Naive thymus-derived CD8-positive, alpha-beta T cell (primary cell): ENCODE measurements at places on chromosomes 5 and 9. TPM values are rescaled to one million over a fixed set of nuclear protein-coding genes. Genes with fewer than 3 reads are reported as not detected.

DNA sequence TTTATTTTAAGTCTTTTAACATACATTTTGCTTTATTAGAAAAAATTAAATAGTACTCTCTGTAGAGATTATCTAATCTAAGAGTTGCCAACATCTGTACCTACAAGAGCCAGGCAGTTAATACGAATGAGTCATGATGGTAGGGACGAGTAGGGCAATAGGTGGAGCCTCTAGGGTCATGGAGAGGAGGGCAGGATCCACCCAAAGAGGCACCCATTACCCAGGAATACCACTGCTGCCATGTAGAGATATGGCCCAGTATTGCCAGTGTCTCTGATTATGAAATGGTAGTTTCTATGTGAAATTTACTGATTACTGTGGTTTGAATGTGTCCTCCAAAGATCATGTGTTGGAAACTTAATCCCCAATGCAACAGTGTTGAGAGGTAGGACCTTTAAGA, 170.4 kb downstream of the PIK3R1 start:
- H3K4me3 ChIP-seq = no peak overlapping the region
- no peaks in the 10 kb centered on the region for H3K27me3 ChIP-seq
- peaks cover 17% of the 10 kb centered on the region for H3K4me1 ChIP-seq
- DNase-seq = no peak
- H3K27ac ChIP-seq = no peak overlapping the region
- no peaks in the 10 kb centered on the region for H3K36me3 ChIP-seq

- no peaks in the 10 kb centered on the region for H3K4me1 ChIP-seq
- no peak for DNase-seq
- no peak overlapping the region for H3K4me3 ChIP-seq
- no peaks in the 10 kb centered on the region for H3K27me3 ChIP-seq
Observed at GRCh38 chr5:175829813-175830585, 41.4 kb upstream of the CPLX2 start.

GRCh38 chr5:132438917-132439316, 51.7 kb downstream of the IRF1 start:
- H3K27me3 ChIP-seq = no peaks in the 10 kb centered on the region
- H3K27ac ChIP-seq = peak overlapping the region; percentile 84
- H3K4me3 ChIP-seq = peak overlapping the region; percentile 7
- H3K36me3 ChIP-seq = no peaks in the 10 kb centered on the region
- peaks cover 52% of the 10 kb centered on the region for H3K4me1 ChIP-seq

DNA sequence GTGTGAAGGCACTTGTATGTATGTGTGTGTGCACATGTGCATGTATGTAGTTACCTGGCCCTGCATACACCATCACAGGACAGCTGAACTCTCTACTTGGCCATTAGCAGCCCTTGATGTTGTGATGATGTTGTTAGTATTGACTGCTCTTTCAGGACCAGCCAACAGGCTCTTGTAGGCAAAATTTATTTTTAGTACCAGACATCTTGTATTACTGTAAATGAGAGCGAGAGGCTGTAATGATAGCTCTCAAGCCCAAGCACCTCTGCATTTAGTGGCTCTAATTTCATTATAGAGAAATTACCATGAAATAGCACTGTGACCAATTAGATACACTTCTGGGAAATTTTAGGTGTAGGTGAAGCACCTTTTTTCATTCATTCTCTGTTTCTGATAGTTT, 158.0 kb downstream of the SMARCA2 start:
- peaks cover 2% of the 10 kb centered on the region for H3K4me1 ChIP-seq
- no peak overlapping the region for H3K4me3 ChIP-seq
- peak overlapping the region; percentile 17 for H3K27ac ChIP-seq
- no peaks in the 10 kb centered on the region for H3K27me3 ChIP-seq

GRCh38 chr9:470552-471194, 256.0 kb downstream of the DOCK8 start:
- H3K27ac ChIP-seq = peak overlapping the region; percentile 97
- peaks cover 18% of the 10 kb centered on the region for H3K4me1 ChIP-seq
- peaks cover 2% of the 10 kb centered on the region for H3K36me3 ChIP-seq

Gene SOHLH1
- total RNA-seq = not detected

Gene PCDHGA1
- 0.52 TPM for total RNA-seq

Gene IZUMO3
- total RNA-seq = not detected
